ENCODE measurements at places on chromosomes 12 and 14.

DNA sequence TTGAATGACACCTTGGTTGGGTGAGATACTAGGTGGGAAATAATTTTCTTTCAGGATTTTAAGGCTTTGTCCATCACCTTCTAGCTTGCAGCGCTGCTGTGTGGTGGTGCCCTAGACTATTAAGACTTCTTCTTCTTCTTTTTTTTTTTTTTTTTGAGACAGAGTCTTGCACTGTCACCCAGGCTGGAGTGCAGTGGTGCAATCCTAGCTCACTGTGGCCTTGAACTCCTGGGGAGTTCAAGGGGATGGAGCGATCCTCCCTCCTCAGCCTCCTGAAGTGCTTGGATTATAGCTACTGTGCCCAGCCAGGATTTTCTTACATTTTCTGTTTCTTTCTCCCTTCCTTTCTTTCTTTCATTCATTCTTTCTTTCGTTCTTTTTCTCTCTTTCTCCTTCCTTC lies 10.3 kb upstream of the MTA1 start:
- DNase-seq: no peak

DNA sequence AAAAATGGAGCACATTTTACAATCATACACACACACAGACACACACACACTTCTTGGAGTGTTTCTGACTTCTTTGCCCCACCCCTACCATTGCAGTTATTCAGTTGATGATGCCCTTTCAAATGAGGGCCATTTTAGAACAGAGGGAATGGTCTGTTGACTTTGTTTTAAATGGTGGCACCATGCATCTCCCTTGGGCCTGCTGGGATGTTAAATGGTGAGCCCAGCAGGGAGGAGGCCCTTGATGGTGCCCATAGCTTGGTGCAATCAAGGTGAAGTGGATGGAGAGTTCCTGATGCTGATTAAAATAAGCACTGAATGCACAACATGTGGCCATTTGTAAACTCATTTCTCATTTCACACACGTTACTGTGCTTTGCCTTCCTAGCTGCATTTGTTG lies 13.3 kb downstream of the C12orf75 start:
- no peak for DNase-seq

DNA sequence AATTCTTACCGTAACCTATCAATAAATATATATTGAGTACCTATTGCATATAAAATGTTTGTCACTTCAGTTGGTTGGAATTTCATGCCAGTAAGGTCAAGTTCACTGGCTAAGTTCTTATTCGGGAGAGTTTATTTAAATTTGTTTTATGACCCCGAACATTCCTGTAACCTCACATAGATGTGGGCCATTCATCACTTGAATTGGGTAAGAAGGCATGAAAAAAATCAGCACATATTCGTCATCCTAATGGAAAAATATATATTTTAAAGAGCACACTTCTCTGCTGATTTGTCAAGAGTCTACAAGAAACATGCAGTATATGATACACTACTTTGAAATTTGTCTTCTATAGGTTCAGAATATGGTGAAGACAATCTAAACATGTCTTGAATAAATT lies 263.4 kb downstream of the CCDC91 start:
- DNase-seq: no peak

- no peak for DNase-seq
Observed at GRCh38 chr14:94386085-94387031, 2.0 kb downstream of the SERPINA1 start.

- DNase-seq: no peak
Observed at GRCh38 chr12:94304566-94305061, 155.1 kb downstream of the CEP83 start.

- no peak for DNase-seq
Observed at GRCh38 chr12:131363393-131363792, 347.5 kb upstream of the SFSWAP start.

- no peak for DNase-seq
Observed at GRCh38 chr12:52800259-52800917, 4.5 kb upstream of the KRT3 start.

DNA sequence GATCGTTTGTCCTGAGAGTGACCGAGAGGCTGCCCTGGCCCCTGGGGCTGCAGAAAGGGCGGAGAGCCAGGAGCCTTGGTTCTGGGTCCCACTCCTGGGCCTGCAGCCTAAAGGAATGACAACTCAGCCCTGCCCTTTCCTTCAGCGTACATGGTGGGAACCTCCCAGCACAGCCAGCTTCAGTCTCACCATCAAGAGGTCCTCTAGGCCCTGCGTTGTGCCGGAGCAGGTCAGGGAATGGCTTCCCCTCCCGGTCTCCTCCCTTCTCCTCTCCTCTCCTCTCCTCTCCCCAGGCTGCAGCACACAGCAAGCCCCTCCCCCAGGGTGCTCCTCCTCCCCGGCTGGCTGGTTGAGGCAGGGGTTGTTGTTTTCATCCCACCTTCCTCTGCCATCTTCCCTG lies 44.6 kb upstream of the TUNAR start:
- no peak for DNase-seq

GRCh38 chr12:90924406-90924805 lies 30.6 kb downstream of the CCER1 start:
- no peak for DNase-seq

GRCh38 chr12:77728018-77728417 lies 102.7 kb upstream of the NAV3 start:
- no peak for DNase-seq

GRCh38 chr12:22116376-22116775 lies 70.4 kb downstream of the CMAS start:
- no peak for DNase-seq

- DNase-seq: no peak
Observed at GRCh38 chr12:69988481-69989321, 163.7 kb downstream of the MYRFL start.

DNA sequence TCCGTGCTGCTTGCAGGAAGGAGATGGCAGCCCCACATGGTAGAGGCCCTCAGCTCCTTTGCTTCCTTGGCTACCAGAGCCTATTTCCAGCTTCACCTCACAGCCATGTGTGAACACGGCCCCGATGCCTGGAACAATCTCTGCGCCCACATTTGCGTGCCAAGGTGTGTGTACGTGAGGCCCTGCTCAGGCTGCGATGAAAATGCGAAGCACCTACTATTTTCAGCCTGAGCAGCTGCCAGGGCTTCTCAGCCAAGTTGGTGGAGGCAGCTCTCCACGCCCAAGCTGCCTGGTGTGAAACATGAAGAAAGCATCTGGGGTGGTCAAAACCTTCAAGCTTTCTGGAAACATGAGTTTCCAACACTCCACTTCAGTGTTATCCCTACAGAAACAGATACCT lies 177.8 kb upstream of the EGLN3 start:
- no peak for DNase-seq

DNA sequence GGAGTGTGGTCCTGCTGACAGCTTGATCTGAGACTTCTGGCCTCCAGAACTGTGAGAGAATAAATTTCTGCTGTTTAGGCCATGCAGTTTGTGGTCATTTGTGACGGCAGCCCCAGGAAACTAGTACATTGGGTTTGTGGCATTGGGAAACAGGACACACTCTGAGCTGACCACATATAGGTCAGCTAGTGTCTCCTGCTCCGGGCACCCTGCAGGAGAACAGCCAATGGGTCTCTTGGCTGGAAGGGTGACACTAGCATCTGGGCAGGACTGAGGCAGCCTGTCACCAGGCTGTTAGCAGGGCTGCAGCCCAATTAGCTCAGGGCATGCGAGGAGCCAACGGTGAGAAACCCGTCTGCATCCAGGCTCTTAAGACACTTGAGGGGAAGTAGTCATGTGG lies 83.2 kb downstream of the PITPNM2 start:
- DNase-seq: no peak

DNA sequence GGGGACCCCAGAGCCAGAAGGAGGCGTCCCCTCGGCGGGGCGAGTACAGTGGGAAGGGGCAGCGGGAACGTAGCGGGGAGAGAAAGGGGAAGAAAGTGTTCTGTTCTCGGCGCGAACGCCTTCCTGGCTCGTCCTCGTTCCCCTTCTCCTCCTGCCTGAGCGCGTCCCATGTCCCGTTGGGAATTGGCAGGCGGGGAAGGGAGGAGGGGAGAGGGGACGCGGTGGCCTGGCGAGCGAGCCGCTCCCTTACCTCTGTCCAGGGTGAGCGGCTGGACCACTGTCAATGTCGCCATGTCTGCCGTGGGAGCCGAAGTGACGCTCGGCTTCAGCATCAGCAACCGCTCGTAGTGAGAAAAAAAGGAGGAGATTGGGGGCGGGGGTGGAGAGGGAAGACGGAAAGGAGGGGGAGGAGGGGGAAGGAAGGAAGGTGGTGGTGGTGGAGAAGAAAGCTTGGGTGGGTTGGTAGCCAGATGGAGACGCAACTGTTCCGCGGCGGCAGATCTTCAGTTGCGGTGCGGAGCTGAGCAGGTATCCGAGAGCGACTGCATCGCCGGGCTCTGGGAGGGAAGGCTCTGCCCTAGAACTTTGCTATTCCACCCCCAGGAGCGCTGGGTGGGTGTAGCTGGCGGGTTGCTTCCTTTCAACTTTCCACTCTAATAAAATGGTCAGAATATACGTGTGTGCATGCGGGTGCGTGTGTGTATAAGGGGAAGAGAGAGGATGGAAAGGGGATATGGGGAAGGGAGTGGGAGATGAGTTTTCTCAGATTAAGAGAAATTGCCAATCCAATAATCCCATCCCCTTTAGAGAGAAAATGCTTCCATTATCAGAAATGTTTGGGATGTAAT lies at the start of gene LIN7A:
LIN7A (minus strand) TSS at position 544 of the 848 bp plus-strand sequence; CDS start at position 332, 212 bp downstream.
- no peak for DNase-seq

GRCh38 chr14:73402579-73402978 lies 55.8 kb downstream of the NUMB start:
- DNase-seq: no peak

- no peak for DNase-seq
Observed at GRCh38 chr12:650983-651382, 12.3 kb downstream of the NINJ2 start.

- DNase-seq: no peak
Observed at GRCh38 chr12:182381-182892, 31.5 kb downstream of the SLC6A12 start.

DNA sequence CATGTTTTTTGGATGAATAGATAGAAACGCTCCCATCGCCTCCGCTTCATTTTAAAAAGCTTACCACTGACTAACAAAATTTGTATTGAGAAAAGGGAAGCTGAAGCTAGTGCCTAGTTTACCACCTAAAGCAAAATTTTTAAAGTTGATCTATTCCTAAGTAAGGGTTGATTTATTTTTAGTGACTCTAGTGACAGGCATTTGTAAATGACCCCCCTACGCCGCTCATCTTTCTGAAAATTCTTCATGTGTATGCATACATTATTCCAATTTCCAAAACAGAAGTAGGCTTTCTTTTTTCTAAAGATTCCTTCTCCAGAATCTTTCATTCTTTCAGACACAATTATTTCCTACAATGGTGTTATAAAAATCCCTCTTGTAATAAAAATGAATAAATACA lies 5.4 kb downstream of the HMGA2 start:
- DNase-seq: no peak

DNA sequence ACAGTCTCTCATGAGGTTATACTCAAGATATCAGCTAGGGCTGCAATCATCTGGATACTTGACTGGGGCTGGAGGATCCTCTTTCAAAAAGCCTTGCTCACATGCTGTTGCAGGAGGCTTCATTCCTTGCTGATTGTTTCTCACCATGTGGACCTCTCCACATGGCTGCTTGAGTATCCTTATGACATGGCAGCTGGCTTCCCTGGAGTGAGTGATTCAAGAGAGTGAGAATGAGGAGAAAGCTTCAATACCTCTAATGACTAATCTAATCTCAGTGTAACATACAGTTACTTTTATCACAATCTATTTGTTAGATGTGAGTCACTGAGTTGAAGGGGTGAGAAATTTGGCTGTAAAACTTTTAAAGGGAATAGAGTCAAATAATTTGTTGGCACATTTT lies 14.4 kb upstream of the SDR39U1 start:
- DNase-seq: no peak

DNA sequence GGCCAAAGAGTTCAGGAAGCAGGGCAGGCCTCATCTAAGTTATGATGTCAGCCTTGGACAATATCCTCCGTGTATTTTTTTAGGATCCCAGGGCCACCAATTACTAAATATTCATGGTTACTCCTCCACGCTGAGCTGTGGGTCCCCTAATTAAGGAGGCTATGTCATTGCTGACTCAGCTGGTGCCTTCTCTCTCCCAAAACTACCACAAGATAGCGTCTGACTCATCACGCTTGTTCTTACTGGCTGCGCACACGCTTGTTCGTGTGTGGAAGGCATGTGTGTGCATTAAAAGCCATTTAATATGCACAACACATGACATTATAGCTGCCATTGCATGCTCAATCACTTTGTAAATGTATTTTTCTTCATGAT lies 78.3 kb downstream of the GSC start:
- DNase-seq: no peak

DNA sequence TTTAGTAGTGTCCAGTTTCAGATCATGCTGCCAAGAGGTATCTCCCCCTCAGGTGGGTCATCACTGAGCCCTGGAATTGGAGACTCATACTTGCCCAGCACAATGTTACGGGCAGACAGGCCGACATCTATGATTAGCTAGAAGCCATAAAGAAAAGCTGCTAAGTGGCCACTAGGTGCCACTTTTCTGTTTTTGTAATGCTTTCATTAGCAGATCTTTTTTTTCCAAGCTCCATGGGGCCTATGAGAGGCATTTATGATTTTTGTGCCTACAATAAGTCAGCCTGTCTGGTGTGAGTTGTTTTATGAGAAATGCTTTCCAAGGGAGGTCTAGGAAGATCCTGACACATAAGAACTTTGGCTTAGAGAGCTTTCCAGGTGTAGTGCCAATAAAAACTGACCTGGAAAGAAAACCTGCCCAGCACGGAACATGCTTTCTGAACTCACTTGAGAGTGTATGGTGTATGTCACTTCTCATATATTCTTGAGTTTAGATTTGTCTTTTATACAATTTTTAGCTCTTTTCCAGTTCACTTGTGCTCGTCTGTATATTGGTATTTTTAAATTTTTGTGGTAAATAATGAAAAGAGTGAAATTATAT lies 21.8 kb upstream of the SMCO2 start:
- DNase-seq: no peak

DNA sequence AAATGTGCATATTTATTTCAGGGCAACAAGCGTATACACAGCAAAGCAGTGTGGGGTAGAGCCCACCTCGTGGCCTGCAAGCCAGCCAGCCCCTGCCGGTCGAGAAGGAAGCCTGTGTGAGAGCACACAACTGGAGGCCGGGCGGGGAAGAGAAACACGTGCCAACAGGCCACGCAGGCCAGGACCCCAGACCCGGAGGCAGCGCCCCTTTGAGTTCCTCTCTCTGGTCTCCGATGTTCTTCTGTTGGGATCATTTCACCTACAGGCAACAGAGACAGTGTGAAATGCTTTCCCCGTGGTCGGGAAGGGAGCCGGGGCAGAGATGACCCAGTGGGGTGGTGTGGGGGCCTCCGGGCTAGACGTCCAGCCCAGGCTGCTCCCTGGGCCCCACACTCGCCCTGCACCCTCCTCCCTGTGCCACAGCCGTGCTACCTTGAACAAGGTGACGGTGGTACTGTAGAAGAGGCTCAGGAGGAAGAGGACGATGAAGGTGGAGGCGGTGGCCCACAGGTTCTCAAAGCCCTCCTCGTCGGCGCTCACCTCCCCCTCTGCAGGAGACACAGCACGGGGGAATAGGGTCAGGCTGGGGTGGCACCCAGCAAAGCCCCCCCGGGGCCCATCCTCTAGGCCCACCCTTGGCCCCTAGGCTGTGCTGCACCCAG lies 325.5 kb downstream of the TMEM121 start:
- DNase-seq: peak; percentile 1

All from stimulated activated CD4-positive, alpha-beta T cell treated with anti-CD3 and anti-CD28 coated beads, Interleukin-4, amount 100 ng/mL, for 24 hours (primary cell).